Activated naive CD8-positive, alpha-beta T cell treated with anti-CD3 and anti-CD28 coated beads, Interleukin-2, amount 50 U/mL, for 24 hours (primary cell): ENCODE measurements at places on chromosomes 5 and 9.

DNA sequence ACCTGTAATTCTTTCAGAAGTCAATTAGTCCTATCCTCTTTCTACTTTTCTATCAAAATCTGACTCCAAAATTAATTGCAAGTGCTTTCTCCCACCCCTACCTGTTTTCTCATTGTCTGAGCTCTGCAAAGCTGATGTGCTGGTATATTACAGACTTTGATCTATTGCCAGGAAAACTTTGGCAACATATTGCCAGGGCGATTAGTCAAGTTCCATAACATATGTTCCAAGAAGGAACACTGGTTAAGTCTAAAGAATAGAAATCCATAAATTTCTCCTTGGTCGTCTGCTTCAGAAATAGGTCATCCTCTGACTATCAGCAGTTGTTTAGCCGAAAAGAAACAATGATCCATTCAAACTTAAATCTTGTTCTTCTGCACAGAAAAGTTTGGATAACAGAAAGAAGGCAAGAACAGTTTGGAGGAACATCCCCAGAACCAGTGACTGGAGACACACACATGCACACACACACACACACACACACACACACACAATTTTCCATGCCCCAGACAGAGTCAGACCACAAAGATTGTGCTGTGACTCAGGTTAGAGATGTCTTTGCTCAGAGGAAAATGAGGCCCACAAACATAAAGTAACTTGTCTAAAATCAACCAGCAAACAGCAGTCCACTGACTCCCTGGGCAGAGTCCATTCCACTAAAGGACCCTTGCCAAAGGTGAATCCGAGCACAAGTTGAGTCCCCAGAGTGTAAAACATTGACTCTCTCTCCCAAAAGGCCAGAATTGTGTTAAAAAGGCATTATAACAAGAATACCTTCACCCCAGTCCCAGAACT, 202.1 kb downstream of the DEPDC1B start:
- DNase-seq = no peak

- no peak for DNase-seq
Measured at GRCh38 chr5:66850354-66851075, 254.3 kb downstream of the MAST4 start.

DNA sequence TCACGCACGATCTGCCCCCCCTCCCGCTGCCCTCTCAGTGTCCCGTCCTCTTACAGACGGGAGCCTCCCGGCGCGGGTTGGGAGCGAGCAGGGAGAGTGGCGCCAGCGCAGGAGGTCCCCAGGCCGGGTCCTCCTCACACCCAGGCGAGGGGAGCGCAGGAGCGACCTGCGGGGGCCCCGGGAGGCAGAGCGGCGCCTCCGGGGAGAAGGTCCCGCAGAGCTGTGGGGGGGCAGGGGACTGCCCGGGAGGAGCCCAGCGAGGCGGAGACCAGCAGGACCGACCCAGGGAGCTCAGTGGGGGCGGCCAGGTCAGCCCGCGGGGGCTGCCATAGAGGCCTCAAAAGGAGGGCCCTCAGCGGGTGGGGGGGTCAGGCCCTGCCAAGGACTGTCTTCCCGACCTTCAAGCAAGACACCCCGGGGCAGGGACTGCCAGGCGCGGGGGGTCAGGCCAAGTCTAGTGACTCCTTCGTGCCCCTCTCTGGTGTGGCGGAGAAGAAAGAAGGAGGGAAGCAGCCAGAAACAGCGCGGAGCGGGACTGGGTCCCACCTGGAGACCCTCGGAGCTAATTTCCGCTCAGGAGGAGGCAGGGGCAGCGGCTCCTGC, 123.3 kb upstream of the ERCC6L2 start:
- DNase-seq = no peak

- DNase-seq = no peak
Measured at GRCh38 chr5:115355767-115356381, 59.4 kb upstream of the CCDC112 start.

DNA sequence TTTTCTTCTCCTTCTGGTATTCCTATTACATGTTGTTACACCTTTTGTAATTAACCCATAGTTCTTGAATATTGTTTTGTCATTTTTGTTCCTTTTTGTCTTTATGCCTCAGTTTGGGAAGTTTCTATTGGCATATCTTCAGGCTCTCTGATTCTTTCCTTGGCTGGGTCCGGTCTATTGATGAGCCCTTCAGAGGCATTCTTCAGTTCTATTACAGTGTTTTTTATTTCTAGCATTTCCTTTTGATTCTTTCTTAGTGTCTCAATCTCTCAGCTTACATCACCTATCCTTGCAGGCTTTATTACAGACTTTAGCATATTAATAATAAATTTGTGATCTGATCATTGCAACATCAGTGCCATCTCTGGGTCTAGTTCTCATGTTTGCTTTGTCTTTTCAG, 33.8 kb downstream of the PHF2 start:
- no peak for DNase-seq

DNA sequence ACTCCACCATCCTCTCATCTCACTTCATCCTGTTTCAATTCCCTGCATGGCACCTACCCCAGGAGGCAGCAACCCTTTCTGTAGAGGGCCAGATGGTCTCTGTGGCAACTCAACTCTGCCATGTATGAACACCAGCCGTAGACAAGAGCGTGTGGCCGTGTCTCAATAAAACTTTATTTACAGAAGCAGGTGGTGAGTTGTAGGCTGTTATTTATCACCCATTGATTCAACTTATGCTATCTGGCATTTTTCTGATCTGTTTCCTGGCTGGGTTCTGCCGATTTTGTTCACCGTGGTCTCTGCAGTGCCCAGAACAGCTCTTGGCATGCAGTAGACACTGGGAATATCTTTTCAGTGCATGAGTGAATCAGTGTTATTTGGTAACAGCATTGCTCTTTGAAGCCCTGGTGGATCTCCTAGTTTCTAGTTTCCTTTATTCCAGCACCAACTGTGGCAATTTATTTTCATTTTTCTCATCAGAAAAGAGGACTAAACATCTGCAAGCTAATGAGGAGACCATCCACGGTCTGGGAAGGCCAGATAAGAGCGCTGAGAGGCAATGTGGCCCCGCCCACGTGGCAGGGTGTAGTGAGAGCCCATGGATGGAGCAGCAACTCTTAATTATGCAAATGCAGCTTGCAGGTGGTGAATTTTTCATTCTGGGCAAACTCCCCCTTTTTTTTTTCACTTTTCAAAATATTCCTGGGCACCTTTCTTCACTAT, 77.9 kb downstream of the CTSL start:
- no peak for DNase-seq

DNA sequence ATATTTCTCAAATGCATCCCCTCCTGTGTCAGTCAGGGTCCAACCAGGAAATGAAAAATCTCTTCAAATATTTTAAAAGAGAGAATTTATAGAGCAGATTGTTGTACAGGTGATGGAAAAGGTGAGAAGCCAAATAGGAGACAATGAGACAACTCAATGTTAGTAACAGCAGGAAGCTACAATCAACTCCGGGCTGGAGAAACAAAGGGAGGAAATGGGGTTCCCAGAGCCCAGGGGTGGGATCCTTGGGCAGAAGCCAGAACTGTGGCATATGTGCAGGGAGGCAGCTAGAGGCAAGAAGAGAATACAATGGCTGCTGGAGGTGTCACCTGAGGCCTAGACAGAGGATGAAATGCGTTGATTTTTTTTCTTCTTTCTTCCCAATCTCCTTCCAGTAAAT, 361.8 kb upstream of the ACTBL2 start:
- DNase-seq = no peak

DNA sequence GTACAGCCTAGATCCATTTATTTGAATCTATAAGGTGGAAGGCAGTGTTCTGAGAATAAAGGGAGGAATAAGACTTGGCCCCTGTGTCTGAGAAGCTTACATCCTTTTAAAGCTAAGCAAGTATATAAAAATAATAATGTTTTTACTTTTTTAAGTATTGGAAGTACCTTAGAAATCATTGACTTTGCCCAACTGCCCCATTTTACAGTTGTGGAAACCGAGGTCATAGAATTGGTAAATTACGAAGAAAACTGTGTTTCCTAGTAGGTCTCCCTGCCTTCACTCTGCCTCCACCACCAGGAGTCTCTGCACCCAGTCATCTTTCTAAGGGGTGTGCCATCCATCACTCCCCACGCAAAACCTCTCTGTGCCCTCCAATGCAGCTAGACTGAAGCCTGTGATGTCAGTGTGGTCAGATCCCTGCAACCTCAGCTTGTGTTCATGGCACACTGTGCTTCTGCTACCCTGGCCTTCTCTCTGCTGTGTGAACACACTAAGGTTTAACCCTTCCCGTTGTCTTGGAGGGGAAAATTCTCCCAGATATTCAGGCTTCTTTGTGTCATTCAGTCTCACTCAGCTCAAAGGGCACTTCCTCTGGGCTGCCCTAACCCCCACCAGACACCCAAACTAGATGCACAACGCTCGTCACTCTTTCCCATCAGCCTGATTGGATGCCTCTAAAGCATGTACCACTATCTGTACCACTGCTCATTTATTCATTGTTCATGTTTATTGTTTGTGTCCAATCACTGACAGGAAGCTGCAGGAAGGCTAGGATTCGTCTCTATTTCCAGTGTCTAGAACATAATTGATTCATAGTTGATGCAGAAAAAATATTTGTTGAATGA, 18.2 kb downstream of the ADRB2 start:
- DNase-seq = no peak

DNA sequence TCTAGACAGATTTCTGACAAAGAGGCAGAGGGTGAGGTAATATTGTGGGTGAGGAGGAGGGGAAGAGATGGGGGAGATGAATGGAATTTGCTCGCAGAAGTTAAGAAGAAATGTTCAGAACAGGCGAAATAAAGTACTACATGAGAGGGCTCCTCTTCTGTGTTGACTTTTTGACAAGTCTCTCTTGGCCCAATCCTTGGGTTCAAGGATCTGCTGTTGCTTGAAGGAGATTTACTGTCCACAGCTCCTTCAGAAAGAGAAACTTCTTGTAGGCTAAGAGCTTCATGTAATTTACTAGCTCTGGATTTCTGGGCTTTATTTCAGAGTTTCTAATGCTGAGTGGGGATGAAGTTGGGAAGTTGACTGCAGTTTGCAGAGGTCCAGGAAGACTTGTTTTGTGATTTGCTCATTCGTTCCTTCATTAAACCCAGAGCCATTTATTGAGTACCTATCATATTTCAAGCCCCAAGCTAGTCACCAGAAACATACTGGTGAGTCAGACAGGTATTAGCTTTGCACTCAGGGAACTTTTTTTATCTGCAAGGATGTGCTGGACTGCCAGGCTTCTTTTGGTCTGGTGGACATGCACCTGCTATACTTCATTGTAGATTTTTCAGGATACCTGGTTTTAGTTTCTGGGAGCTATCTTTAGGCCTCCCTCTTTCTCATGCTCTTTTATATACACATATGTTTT, 402.9 kb upstream of the CLINT1 start:
- no peak for DNase-seq

- no peak for DNase-seq
Measured at GRCh38 chr5:67095346-67096171, 101.0 kb downstream of the CD180 start.

DNA sequence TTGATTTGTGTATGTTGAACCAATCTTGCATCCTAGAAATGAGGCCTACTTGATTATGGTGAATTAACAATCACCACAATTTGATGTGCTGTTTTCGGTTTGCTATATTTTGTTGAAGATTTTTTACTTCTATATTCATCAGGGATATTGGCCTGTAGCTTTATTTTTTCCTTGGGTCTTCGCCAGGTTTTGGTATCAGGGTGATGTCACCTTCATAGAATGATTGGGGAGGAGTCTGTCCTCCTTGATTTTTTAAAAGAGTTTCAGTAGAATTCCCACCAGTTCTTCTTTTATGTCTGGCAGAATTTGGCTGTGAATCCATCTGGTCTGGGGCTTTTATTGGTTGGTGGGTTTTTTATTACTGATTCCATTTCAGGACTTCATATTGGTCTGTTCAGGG, 115.2 kb downstream of the CPLANE1 start:
- no peak for DNase-seq

DNA sequence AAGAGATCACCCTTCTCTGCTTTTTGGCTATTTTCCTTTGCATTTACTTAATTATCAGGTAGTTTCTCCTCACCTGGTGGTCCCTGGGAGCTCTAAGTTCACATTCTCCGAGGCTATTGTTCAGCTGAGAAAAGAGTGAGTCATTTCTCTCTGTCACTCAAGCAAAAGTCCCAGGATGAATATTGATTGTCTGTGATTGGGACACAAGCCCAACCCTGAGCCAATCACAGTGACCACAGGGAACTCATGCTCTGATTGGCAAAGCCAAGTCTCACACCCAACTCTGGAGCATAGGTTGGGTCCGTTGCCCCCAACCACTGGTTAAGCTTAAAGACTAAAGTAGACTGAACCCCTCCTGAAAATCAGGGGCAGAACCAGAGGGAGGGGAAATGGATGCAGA, 27.8 kb upstream of the FAT2 start:
- no peak for DNase-seq

DNA sequence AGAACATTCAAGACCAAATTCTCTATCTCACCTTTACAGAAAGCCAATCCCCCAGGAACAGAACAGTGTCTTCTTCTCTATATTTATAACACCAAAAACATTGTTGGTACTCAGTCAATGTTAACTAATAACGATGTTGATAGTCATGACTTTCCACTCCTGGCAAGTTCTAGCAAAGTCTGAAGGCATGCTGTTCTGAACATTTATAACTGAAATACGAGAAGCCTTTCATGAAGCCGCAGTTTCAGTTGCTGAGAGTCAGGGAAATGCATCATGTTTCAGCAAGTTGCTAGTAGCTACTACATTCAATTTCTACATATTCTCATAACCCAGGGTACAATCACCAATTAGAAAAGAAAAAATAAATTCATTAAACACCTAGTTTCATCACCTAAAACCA, 301.4 kb downstream of the PDE4D start:
- no peak for DNase-seq

DNA sequence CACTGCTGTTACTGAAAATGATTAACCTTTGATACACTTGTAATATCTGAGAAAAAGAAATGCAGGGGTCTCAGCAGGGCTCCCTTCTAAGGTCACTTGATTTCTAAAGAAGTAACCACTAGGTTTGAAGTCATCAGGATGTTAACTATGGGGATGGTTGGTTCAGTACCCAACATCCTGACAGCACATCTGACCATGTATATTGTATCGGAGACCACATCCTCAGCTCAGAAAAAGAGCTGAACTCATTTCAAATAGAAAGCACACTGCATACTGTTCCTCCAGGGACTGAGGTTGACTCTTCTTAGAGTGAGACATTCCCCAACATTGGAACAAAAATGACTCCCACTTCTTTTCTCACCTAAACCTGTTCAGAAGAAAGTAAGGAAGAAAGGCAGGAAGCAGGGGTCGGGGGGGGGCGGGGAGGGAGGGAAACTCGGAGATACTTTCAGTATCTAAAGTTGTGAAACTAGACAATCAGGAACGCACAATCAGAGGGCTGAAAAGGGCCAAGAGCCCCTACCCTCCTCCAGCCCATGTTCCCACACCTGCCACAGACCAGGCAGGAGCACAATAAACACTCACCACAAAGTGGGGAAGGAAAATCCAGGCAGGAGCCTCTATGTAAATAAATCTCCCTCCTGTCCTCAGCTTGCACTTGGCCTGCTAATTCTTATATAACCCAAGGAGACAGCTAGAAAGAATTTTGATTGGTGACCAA, 730 bp upstream of the GZMA start:
- no peak for DNase-seq

GRCh38 chr9:125822160-125822559, 75.0 kb downstream of the PBX3 start:
- no peak for DNase-seq

- no peak for DNase-seq
Measured at GRCh38 chr9:135811801-135812200, 95.5 kb downstream of the CAMSAP1 start.
